H1 (cell line): ENCODE measurements at places on chromosomes 12 and 14. TPM values are rescaled to one million over a fixed set of nuclear protein-coding genes. Genes with fewer than 3 reads are reported as not detected.

The SERPINA10 gene
- total RNA-seq, result not detected in 2 replicates

GRCh38 chr14:101858791-101859537 is 97.5 kb downstream of the PPP2R5C start:
- H3K4me1 ChIP-seq, result no peaks in the 10 kb centered on the region
- DNase-seq, result no peak
- H3K36me3 ChIP-seq, result peaks cover 7% of the 10 kb centered on the region
- no peaks in the 10 kb centered on the region for H3K27me3 ChIP-seq
- no peak overlapping the region for H3K27ac ChIP-seq

The SPTLC2 gene
- 31.8 and 35.1 TPM in 2 replicates for total RNA-seq

- no peak for DNase-seq
- H3K4me1 ChIP-seq, result no peaks in the 10 kb centered on the region
- H3K36me3 ChIP-seq, result no peaks in the 10 kb centered on the region
- H3K27ac ChIP-seq, result no peak overlapping the region
Measured at GRCh38 chr14:21997300-21997699, 323.7 kb upstream of the OR4E1 start.

The PPP1R1A gene
- total RNA-seq, result 8.1 and 13.1 TPM in 2 replicates

DNA sequence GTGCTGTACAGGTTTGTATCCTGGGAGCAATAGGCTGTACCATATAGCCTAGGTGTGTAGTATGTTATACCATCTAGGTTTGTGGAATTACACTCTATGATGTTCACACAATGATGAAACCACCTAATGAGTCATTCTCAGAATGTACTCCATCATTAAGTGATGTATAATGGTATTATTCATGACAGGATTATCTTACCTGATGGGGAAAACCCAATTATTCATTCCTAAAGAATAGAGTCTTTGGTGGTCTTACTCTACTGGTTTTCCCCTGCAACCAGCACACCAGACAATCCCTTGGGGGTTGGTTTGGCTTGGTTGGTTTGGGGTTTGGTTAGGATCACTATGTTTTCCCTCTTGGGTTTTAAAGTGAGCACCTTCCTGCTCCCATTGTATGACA is 12.6 kb upstream of the OR10P1 start:
- no peaks in the 10 kb centered on the region for H3K4me1 ChIP-seq
- H3K27me3 ChIP-seq, result no peaks in the 10 kb centered on the region
- H3K36me3 ChIP-seq, result no peaks in the 10 kb centered on the region
- DNase-seq, result no peak
- no peak overlapping the region for H3K27ac ChIP-seq

The DPY19L2 gene
- 2.2 and 3.3 TPM in 2 replicates for total RNA-seq

DNA sequence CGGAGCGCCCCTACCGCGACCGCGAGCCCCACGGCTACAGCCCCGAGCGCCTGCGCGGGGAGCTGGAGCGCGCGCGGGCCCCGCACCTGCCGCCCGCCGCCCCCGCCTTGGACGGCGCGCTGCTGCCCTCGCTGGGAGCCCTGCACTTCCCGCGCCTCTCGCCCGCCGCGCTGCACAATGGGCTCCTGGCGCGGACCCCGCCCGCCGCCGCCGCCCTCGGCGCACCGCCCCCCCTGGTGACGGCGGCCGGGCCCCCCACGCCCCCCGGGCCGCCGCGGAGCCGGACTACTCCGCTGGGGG is 27.0 kb downstream of the LRCOL1 start:
- DNase-seq, result no peak
- H3K4me1 ChIP-seq, result 0 out of 2 replicates have a peak, but pooled peaks cover 6% of the 10 kb centered on the region
- peaks cover 58% of the 10 kb centered on the region for H3K27me3 ChIP-seq
- H3K4me3 ChIP-seq, result peak overlapping the region; percentile 28
- no peaks in the 10 kb centered on the region for H3K36me3 ChIP-seq
- H3K27ac ChIP-seq, result no peak overlapping the region

DNA sequence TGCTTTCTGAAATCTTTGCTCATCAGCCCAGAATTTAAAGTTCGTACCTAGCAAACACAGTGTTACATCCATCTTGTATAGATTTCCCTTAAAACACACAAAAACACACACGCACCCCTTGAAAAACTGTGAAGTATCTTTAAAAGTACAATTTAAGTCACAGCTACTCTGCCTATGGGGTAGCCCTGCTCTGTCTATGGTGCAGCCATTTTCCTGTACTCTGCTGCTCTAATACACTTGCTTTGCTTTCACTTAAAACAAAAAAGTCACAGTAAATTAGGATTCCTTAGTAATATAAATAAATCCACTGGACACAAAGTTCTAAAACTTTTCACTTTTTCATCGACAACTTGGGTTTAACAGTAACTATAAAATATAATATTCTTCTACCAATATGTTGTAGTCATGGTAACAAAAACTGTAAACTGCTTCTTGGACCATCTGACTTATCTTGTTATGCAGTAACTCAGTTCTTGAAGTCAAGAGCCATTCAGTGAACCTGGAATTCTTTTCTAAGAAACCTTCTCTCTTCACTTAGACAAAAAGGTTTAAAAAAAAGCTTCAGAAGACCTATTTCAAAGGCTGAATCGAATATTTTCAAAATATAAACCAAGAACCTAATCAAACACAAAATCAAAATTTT is 63.5 kb downstream of the MED13L start:
- no peak for DNase-seq
- H3K36me3 ChIP-seq, result no peaks in the 10 kb centered on the region
- H3K4me1 ChIP-seq, result 0 out of 2 replicates have a peak, but pooled peaks cover 2% of the 10 kb centered on the region
- no peak overlapping the region for H3K27ac ChIP-seq
- H3K27me3 ChIP-seq, result no peaks in the 10 kb centered on the region

DNA sequence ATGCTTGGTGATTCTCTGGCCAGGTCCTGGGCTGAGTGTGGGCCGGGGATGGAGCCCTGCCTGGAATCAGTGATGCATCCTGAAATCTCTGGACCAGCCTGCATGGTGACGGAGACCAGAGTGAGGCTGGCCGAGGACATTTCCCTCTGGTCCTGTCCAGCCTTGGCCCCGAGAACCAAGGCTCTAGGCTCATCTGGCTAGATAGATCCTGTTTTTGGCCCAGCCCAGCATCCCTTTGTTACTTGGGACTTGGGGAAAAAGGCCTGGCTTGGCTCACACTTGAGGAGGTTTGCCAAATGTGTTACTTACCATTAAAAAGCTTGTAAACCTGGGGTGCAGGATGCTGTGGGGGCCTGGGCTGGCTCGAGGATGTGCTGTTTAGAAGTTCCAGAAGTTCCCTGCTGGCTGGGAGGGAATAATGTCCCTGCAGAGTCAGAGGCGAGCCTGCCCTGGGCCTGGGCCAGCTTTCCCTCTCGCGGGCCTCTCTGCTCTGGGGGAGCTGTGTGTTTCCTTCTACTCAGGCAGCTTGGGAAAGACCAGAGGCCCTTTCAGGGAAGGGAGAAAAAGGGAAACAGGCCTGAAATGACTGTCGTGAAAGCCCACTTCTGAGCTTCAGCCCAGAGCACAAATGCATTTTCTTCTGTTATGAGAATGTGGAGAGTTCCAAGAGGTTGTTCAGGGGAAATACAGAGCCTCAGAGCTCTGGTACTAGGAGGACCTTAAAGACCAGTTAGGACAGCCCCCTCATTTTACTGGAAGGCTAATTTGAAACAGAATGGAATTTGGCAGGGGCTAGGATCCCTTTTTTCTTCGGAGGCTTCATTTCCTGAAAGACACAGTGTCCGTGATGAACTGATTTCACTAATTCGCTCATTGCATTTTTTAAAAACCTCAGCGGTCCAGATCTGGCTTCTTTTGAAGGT is 47.2 kb upstream of the CTDSP2 start:
- DNase-seq, result no peak
- no peak overlapping the region for H3K27ac ChIP-seq
- no peaks in the 10 kb centered on the region for H3K27me3 ChIP-seq
- peaks cover 38% of the 10 kb centered on the region for H3K4me1 ChIP-seq
- no peaks in the 10 kb centered on the region for H3K36me3 ChIP-seq

GRCh38 chr14:68246074-68246785 is 426.7 kb downstream of the RAD51B start:
- H3K4me1 ChIP-seq, result peaks cover 14% of the 10 kb centered on the region; the same call in 1 of the 2 replicates
- no peaks in the 10 kb centered on the region for H3K27me3 ChIP-seq
- no peak overlapping the region for H3K4me3 ChIP-seq
- H3K27ac ChIP-seq, result no peak overlapping the region

DNA sequence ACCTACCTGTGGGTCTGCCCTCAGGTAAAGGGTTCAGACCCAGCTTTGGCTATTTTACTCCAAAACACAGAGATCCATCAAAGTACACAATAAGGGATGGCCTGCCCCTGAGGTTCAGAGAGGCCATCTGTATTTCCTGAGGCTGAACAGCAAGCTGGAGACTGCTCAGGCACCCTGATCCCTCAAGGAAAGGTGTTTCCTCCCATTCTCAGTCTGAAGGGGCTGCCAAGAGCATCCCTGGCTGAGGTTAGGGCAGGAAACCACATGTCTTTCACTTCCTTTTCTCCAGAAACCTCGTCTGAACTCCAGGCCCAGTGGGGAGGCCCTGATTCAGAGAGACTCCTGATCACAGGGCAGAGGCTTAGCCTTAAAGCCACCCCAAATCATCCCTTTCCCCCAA is 1.5 kb downstream of the RILPL1 start:
- DNase-seq, result no peak
- H3K27me3 ChIP-seq, result no peaks in the 10 kb centered on the region; the same call in 1 of the 2 replicates
- no peaks in the 10 kb centered on the region for H3K36me3 ChIP-seq
- H3K27ac ChIP-seq, result no peak overlapping the region

- no peak overlapping the region for H3K4me3 ChIP-seq
- H3K4me1 ChIP-seq, result no peaks in the 10 kb centered on the region
- no peaks in the 10 kb centered on the region for H3K36me3 ChIP-seq
- H3K27me3 ChIP-seq, result no peaks in the 10 kb centered on the region
- DNase-seq, result peak; percentile 26
Measured at GRCh38 chr14:104531421-104532190, 48.0 kb upstream of the C14orf180 start.

The NAP1L1 gene
- total RNA-seq, result 1,114 and 1,159 TPM in 2 replicates

DNA sequence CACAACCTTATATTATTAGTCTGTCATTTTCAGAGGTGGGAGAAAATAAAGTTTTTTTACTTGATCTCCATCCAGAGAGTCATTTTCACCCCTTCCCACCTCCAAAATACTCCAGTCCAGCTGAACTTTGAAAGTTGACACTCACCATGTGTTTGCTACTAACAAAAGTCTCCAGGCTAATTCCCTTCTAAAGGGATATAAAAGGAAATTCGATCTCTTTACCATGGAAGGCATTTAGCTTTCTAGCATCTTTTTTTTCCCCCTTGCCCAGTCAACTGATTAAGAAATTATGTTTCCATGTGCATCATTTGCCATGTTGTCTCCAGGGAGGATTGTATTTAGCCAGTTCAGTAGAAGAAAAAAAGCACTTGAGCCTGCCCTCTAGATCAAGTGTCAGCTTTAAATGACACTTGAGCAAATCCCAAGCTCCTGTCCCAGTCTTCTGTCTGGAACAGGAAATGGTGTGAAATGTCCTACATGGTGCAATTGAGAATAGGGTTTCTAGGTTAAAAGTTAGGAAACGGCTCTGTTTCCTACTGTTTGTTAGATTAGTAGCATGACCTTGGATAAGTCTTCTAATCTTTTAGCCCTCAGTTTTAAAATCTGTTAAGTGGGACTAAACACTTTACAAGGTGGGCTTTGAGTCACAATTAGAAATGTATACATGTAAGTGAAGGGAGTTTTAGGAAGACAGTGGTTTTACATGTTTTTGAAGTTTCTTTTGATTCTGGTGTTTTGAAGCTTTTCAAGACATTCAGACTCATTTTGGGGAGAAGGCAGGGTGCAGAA is 67.2 kb downstream of the GNS start:
- peaks cover 6% of the 10 kb centered on the region; the same call in 1 of the 2 replicates for H3K36me3 ChIP-seq
- H3K4me1 ChIP-seq, result peaks cover 25% of the 10 kb centered on the region
- peak overlapping the region; percentile 51 for H3K4me3 ChIP-seq
- no peak for DNase-seq
- H3K27me3 ChIP-seq, result no peaks in the 10 kb centered on the region
- H3K27ac ChIP-seq, result no peak overlapping the region

DNA sequence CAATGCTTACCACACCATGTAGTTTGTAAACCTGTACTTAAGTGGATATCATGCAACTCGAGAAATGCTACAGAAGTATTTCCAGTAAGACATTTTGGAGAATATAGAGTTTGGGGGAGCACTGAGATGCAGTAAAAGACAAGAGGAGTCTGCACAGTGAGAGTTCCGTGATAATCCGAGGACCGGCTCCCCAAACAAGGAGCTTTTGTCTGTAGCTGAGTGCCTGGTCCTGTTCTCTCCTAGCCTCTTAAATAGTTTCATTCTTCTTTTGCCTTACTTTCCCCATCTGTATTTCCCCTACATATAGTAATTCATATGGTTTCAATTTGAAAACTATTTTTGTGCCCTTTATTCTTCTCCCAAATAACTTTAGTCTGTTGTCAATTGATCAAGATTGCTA is 364.1 kb downstream of the EGLN3 start:
- no peaks in the 10 kb centered on the region for H3K36me3 ChIP-seq
- H3K27me3 ChIP-seq, result no peaks in the 10 kb centered on the region
- DNase-seq, result no peak

The CIT gene
- total RNA-seq, result 50.1 and 60.9 TPM in 2 replicates

DNA sequence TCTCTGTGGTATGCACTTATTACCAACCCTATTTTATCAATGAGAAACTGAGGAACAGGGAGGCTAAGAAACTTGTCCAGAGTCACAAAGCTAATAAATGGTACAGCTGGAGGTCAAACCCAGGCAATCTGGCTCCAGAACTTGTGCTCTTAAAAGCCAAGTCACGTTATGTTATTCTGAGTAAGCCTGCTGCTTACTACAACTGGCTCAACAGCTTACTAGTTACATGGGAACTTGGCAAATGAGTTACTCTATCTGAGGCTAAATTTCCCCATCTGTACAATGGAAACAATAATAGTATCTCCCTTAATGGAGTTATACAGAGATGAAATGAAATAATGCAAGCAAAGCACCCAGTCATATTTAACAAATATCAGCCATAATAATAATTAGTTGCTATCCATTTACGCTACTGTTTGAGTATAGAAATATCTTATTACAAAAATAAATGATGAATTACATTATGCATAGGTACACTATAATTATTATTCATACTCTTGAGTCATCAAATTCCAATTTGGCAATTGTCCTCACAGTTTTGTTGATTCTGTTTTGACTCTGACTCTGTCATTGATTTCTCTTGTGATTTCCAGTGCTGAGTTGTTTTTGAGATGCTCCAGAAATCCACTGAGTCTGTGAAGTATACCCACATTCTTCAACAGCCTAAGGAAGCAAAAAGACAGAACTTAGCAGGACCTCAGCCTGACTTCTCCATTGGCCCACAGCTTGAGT is 112.2 kb downstream of the TBX5 start:
- no peaks in the 10 kb centered on the region for H3K4me1 ChIP-seq
- DNase-seq, result no peak
- no peak overlapping the region for H3K4me3 ChIP-seq
- H3K27ac ChIP-seq, result no peak overlapping the region
- no peaks in the 10 kb centered on the region; the same call in 1 of the 2 replicates for H3K27me3 ChIP-seq
